ENCODE measurements at places on chromosomes 5 and 9.

DNA sequence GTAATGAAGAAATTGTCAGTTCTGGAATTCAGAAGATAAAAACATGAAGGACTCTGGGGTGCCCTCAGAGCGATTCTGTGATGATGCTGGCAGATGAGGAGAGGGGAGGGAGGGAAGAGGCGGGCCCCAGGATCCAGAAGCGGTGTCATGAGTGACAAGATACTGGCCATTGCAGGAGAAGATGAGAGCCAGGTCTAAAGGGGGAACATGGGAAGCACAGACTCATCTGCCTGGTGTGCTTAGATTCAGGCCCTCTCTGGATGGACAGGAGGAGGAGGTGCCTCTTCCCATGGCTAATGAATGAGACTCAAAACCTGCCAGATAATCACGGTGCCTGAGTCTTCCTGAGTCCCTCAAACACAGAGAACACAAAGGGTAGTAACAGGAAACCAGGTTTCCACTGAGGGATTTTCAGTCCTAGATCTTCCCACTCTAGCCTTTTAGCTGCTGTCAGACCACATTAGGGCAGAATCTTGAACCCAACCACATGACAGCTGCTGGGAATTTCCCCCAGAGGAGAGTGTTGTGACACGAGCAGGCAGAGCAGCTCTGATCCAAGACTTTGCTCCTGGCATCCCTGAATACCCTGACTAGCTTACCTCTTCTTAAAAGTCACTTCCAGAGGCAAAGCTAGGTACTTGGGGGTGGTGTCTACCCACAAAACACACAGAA, 28.2 kb upstream of the HSPA9 start:
- no peak for DNase-seq

- DNase-seq = no peak
These were observed 83.1 kb downstream of the FER start for GRCh38 chr5:108830705-108831276.

DNA sequence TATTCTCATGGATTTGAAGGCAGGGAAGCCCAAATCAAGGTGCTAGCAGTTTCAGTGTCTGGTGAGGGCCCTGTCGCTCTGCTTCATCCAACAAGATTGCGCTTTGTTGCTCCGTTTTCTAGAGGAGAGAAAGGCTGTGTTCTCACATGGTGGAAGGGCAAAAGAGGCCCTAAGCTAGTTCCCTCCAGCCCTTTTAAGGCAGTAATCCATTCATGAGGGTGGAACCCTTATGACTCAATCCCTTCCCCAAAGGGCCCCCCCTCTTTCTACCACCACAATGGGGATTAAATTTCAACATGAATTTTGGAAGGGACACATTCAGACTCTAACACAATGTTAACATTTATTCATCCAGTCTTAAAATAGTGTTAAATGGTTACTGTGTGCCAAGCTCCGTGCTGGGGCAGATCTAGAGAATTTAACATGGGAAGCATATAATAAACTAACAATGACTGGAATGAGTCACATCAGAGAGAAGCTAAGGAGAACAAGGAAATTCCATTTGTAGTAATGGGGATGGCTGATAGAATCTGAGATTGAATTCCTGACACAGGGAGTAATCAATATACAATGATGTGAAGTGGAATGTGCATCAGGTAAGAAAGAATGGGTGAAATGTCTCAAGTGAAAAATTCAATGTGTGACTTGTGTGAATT, 382.8 kb upstream of the ZNF608 start:
- DNase-seq = no peak

DNA sequence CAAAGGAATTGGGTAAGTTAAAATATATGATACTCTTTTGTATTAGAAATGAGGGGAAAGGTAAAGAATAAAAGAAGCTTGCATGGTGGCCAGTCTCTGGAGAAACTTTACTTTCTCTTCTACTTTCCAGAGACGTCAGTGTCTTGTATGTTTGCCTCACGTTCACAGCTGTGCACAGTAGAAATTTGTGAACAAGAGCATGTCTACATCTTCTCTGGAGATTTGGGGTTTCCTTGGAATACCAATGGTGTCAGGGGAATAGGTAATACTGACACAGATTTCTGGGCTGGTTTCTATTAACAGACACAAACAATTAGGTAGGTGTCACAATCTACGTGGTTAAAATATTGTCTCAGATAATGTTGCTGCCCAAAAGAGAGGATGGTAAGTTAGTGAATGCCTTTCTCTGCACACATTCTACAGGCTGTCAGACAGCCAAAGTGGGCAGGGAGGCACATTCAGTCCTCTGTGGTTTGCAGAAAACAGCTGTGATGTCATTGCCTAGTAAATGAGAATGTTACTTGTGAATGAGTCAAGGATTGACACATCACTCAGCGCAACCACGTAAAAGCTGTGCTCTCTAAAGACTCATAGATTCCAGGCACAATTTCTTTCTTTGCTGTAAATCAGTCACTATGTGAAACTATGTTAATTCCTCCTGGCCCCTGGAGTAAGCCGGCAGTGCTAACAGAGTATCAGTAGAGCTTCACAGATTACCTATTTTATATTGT, 397.1 kb downstream of the MAN2A1 start:
- no peak for DNase-seq

- no peak for DNase-seq
These were observed 274.3 kb upstream of the ZNF462 start for GRCh38 chr9:106588626-106589025.

GRCh38 chr9:95250462-95251221, 66.9 kb downstream of the FANCC start:
- DNase-seq = no peak

DNA sequence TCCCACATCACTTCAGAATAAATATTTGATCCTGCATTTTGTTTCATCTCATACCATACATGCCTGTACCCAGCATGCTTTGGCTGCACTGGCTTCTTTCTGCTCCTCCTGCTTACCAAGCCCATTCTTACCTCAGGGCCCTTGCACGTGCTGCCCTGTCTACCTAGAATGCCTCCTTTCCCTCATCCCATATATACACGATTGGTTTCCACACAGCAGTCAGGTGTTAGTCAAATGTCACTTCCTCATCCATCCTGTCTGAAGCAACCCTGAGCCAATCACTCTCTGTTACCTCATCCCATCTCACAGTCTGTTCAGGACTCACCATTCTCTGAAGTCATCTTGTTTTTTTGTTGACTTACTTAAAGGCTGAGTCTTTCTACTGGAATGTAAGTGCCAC, 30.3 kb downstream of the CAST start:
- no peak for DNase-seq

- DNase-seq = peak; percentile 51
These were observed 313.8 kb downstream of the ENC1 start for GRCh38 chr5:74326571-74327338.

DNA sequence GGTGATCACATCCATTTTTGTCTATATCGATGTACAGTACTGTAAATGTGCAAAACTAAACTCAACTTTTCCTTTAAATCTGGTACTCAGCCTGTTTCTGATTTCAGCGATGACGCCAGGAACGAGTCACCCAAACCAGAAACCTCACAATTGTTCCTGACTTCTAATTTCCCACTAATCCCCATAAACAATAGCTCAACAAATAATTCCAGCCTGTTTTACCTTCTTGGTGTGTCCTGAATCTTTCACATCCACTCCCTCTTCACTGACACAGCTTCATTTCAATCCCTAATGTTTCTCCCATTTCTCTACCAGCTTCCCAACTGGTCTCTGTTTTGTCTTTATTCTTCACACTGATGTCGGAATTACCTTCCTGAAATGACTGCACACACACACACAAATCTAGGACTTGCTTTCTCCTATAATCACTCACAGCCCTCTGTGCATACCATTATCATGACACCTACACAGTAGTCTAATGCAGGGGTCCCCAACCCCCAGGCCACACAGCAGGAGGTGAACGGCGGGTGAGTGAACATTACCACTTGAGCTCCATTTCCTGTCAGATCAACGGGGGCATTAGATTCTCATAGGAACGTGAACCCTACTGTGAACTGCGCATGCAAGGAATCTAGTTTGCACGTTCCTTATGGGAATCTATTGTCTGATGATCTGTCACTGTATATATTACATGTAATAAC, 97.8 kb upstream of the SLC30A5 start:
- DNase-seq = no peak

- no peak for DNase-seq
These were observed 16.8 kb downstream of the MEGF9 start for GRCh38 chr9:120697448-120697847.

- no peak for DNase-seq
These were observed 3.5 kb downstream of the PAX5 start for GRCh38 chr9:37030611-37030939.

DNA sequence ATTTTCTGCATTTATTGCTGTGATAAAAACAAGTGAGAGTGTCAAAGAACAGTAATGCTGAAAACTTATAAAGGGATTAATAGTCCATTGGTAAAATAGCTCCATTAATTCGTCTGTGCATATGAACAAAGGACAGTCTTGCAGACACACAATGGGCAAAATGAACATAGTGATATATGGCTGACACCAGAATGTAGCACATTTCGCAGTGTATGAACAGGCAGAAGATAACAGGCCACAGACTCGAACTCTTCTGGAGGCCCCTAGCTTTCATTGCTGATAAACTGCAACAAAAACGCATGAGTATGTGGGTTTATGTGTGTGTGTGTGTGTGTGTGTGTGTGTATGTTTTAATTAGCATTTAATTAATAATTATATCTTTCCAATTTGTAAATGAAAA, 354.8 kb downstream of the TAF11L14 start:
- no peak for DNase-seq

DNA sequence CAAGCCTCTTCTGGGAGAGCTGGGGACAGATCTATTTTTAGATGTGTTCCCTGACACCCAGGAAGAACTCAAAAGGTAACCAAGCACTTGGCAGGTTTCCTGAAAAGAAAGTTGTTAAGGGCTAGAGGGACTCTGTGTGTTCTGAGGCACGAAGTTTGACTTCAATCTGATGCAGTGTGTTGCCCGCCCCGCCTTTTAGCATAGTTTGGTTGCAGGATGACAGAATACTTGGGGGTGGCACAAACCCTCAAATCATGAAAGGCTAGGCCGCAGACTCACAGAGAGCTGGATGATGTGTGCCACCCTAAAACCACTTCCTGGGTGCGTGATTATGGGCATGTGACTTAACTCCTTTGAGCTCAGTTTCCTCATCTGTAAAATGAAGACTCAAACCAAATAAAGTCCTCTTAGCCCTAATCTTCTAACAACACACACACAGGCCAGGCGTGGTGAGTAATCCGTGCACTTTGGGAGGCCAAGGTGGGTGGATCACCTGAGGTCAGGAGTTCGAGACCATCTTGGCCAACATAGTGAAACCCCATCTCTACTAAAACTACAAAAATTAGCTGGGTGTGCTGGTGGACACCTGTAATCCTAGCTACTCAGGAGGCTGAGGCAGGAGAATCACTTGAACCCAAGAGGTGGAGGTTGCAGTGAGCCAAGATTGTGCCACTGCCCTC, 12.8 kb upstream of the NDFIP1 start:
- no peak for DNase-seq

DNA sequence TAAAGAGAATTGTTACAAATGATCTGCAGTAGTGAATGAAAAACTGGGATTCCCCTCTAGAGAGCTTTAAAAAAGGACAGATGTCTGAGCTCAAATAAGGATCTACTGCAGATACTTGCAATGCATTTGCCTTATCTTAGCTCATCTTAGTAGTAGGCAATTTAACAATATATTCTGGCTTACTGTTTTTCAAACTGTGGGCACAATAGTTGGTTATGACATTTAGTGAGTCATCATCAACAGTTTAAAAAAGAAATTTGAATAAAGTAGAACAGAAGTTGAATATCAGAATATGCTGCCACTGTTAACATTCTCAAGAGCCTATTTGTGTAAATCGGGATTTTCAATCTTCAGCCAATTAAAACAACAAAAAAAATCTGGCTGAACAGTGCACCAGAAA, 6.7 kb upstream of the CAST start:
- DNase-seq = no peak

DNA sequence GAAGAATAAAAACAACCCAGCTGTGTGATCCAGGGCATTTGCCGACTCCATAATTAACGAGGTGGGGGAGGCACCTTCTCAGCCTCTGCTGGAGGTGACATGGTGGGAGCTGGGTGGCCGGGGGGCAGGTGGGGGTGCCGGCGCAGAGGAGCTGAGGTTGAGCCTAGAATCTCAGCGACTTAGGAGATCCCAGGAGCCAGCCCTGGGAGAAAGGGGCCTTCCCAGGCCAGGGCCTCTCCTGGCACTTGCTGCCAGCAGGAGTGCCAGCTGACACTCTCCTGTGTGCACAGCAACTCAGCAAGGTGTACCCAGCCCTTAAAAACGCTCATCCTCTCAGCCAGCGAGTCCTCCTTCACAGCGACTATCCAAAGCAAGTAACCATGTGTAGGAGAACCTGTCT, 62.8 kb upstream of the FCN1 start:
- no peak for DNase-seq

DNA sequence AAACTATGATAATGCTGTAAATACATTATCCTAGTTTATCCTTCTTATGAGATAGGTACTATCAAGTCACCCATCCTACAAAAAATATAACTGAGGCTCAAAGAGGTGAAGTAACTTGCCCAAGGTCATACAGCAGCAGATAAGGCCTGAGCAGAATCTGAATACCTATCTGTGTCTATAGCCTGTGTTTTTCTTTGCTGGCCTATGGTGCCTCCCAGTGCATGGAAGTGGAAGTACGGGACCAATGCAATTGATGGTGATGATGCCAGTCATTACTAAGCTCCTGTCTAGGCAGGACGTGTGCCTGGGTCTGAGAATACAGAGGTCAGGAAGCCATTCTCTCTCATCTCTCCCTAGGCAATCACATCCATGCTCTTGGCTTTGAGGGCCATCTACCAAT, 67.8 kb downstream of the FAT2 start:
- peak; percentile 60 for DNase-seq

DNA sequence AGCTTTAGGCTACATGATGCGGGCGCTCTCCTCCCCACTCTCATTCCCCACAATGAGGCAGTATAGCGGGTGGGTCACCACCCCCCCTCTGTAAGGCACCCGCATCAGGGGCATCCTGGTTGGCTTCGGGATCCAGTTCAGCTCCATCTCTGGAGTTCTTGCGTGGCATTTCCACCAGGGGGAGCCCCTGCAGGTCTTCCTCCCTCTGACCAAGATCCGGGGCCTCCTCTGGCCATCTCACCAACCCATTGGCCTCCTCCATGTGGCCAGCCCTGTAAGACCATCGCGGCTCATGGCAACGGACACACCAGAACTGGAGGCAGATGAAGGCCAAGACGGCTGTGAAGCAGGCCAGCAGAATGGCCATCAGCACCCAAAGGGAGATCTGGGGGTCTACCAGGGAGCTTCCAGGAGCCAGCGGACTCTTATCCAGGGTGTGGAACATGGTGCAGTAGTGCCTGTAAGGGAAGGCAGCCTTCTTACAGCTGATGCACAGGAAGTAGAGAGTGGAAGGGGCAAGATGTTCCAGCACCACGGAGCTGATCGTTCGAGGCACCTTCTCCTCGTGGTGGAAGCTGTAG, 77.0 kb downstream of the CYFIP2 start:
- peak; percentile 22 for DNase-seq

- DNase-seq = no peak
These were observed 66.5 kb downstream of the MARCHF3 start for GRCh38 chr5:126963822-126964375.

DNA sequence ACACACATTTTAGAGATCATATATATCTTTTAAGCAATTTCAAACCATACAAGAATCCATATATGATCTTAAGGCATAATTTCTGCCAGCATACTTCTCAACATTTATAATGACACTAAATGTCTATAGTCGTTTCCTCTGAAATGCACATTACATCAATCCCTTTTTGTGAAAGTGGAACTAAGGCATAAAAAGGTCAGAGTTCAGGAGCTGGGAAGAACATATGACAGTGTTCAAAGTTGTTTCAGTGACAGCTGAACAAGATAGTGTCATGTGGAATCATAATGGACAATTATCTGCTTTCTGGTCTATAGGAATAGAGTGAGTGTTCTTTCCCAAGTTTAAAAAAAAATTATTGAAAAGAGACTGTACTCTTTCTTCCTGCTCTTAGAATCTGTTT, 2.4 kb upstream of the MOB3B start:
- no peak for DNase-seq

Data from HepG2 (cell line).